ENCODE measurements at places on chromosomes 13 and 19.
A peak's percentile ranks its signal among the peaks of the same experiment; 100 is the strongest.

GRCh38 chr13:53104136-53104535, 75.5 kb downstream of the OLFM4 start:
- no peak for DNase-seq

DNA sequence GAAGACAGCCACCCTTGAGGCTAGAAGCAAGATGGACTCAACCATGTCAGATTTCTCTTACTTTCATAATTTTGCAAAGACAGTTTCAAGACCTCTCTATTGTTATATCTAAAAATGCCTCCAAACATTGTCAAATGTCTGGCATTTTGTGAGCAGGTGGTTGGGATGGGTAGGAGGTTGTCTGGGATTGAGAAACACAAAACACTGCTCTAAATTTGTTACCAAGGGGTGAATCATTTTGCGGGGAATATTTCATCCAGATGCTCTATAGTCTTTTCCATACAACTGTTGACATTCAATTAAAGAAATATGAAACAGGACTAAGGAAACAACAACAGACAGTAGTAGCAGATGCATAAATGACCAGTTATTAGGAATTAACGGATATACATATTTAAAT, 208.2 kb downstream of the ITGBL1 start:
- DNase-seq = no peak

GRCh38 chr19:5623397-5624017, 624 bp downstream of the SAFB start:
- no peak for DNase-seq

DNA sequence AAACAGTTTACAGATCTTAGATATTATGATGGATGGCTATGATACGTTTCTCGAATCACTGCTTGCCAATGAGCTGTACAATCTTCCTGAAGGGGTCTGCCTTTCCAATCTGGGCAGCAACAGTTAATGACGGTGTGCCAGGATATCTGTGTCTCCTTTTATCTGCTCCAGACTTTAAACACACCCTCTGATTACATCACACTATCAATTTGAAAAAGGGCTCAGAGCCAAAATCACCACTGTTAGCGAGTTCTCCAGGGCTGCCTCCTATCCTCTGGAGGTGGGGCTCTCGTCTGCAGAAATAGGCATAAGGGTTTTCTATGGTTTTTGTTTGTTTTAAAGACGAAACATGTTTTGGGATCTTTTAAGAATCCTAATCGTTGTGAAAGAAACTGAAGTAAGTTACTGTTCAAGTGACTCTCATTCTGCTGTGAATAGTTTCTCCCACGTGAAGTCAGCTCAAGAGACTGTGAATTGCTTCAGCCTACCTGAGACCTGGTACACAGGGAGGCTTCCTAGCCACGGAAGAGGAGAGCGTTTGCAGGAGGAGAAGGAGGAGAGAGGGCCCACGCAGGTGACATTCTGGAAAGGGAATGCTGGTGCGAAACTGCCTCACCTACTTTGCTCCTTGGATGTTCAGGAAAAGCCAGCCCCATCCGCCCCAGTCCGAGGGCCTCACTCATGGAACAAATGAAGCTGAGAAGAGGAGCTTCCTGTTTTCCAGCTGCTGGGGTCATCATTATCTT, 15.2 kb upstream of the GJA3 start:
- DNase-seq = no peak

DNA sequence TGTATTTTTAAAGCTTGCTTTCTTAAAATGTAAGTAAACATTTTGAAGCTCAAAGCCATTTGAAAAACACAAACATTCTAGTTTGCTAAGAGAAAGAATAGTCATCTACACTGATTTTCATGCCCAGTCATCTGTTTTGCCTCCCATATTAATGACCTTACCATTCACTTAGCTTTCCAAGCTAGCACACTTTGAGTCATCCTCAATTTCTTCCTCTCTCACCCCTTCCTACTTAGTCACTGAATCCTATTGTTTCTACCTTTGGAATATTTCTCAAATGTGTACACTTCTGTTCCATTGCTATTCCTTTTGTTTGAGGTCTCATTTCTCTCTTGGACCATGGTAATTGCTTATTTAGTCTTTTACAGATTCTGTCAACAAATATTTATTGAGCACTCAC, 7.3 kb upstream of the HS6ST3 start:
- DNase-seq = no peak

DNA sequence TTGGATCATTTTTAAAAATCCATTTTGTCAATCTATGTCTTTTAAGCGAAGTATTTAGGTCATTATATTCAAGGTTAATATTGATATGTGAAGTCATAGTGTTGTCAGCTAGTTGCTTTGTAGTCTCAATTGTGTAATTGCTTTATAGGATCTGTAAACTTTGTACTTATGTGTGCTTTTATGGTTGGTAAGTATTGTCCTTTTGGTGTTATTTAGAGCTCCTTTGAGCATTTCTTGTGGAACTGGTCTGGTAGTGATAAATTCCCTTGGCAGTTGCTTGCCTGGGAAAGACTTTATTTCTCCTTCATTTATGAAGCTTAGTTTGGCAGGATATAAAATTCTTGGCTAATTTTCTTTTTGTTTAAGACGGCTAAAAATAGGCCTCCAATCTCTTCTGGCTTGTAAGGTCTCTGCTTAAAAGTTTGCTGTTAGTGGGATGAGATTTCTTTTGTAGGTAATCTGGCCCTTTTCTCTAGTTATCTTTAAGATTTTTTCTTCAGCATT, 368.8 kb downstream of the SPRY2 start:
- no peak for DNase-seq

- DNase-seq = peak; percentile 44
Observed at GRCh38 chr19:18776288-18776594, 14.9 kb downstream of the COMP start.

DNA sequence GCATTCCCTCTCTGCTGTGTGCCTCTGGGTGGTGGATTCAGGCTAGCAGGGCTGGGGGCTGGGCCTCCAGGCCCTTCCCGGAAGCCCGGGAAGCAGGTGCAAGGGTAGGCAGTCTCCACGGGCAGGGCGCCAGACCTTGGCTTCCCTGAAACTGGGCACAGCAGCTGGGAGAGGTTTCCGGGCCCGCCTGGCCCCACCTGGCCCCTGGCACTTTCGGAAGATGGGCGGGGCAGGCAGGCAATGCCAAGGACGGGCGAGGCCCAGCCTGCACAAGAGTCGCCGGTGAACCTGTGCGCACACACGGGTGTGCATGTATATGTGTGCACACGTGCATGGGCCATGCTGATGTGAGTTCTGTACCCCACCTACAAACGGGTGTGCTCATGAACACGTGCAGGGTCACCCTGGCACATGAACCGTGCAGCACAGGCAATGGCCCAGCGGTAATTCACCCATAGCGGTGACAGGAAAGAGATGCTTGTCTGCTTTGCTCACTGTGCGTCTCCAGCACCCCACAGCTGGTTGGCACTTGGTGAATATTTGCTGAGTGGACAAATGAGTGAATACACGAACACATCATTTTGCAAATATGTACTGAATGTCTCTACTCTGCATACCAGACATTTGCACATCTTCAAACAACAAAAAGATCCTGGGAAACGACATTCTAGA, 15.3 kb downstream of the GADD45B start:
- peak; percentile 87 for DNase-seq

- no peak for DNase-seq
Observed at GRCh38 chr13:20340759-20341171, 108.6 kb upstream of the GJB6 start.

GRCh38 chr13:79915114-79915811, 425.7 kb downstream of the SPRY2 start:
- DNase-seq = no peak

- peak; percentile 15 for DNase-seq
Observed at GRCh38 chr13:75307370-75307949, 174.5 kb downstream of the TBC1D4 start.

GRCh38 chr19:55348317-55349034, 6.0 kb downstream of the COX6B2 start:
- no peak for DNase-seq

GRCh38 chr13:26498656-26499601, 58.6 kb upstream of the WASF3 start:
- no peak for DNase-seq
